CD4-positive, alpha-beta T cell treated with Interferon alpha-2 for 1 hour (primary cell): ENCODE measurements at places on chromosomes 1 and 21.

DNA sequence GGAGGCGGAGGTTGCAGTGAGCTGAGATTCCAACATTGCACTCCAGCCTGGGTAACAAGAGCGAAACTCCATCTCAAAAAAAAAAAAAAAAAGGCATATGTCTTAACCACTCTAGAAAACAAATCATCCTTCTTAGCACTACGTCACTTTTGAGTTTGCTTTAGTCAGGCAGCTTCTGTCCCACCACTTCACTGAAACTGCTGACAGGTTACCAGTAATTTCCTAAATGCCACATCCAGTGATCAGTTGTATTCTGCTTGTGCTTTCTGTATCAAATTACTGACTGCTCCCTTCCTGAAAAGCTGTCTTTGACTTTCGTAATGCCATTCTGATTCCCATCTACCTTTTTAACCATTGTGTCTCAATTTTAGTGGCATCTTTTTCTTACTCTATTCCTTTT lies 21.7 kb downstream of the RCOR3 start:
- no peak for DNase-seq

GRCh38 chr21:41816583-41817165 lies 49.8 kb upstream of the RIPK4 start:
- DNase-seq, result peak; percentile 54

- DNase-seq, result no peak
Observed at GRCh38 chr21:31801551-31802219, 69.8 kb upstream of the SCAF4 start.

- DNase-seq, result no peak
Observed at GRCh38 chr1:150053926-150054325, 13.7 kb upstream of the VPS45 start.

GRCh38 chr1:223258751-223259198 lies 105.2 kb downstream of the SUSD4 start:
- DNase-seq, result no peak

DNA sequence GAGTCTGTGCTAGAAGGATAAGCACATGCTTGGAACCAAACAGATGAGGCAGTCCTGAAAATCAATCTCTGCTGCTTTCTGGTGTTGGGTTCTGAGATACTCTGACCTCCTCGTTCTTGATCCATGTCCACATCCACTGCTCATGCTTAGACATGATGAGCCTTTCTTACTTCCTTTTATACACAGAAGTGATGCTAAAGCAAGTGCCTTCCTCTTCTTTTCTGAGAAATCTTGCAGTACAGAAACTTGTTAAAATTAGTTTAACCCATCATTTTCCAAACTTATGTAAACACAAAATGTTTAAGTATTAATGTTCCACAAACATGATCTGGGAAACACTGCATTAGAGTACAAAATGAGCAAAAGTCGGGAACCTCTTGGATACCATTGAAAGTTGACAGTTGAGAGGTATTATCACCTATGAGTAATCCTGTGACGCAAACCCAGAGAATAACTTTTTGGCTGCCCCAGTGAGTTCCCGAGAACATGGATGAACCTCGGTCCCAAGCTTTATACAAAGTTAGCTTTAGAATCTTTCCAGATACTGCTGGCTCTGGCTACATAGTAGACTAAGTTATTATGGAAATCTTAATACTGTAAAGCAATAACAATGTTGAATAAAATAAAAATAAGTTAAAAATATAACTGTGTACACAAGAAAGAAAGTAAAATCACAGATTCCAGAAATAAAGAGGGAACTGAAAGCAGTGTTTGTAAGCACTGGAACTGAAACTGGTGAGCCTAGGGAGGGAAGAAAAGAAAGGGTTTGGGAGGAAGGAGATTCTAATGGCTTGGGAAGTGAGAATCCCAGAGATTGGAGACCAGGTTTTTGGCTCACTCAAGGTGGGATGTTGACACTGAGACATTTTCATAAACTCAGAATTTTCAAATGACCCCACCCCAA lies 429.3 kb upstream of the RUNX1 start:
- no peak for DNase-seq

DNA sequence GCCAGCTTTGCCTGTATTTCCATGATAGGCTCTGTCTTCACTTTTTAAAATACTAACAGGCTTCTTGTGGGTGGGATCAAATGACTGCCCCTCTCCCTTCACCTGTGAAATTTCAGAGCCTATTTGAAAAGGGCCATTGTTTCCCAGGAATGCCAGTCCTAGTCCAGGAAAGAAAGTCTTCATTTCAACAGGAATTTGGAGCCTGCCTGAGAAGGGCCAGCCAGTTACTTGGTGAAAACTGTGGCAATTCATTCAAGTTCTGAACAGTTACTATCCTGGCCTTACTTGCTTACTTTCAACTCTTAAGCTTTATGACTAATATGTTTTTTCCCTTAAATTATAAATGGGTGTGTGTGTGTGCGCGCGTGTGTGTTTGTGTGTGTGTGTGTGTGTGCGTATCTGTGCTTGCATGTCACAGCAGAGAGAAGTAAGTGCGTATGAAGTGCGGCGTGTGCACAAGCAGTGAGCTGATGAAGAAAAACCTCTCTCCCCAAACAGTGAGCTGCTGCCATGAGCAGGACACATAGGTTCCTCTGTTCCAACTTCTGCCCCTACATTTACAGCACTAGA lies 67.5 kb upstream of the RNPC3 start:
- DNase-seq, result no peak

DNA sequence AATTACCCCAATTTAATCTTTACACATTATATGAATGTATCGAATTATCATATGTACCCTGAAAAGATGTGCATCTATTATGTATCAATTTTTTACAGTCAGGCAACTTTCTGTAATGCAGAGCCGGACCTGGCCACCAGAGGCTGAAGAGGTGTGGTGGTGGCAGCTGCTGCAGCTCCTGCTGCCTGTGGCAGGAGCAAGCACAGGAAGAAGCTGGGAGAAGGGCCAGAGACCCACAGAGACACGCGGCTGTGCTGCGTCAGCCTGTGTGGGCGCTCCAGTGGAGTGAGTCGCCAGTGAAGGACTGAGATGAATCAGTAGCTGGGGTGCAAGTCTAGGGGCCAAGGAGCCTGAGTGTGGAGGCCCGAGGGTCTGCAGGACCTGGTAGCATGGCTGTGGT lies 74.3 kb upstream of the COG2 start:
- no peak for DNase-seq

DNA sequence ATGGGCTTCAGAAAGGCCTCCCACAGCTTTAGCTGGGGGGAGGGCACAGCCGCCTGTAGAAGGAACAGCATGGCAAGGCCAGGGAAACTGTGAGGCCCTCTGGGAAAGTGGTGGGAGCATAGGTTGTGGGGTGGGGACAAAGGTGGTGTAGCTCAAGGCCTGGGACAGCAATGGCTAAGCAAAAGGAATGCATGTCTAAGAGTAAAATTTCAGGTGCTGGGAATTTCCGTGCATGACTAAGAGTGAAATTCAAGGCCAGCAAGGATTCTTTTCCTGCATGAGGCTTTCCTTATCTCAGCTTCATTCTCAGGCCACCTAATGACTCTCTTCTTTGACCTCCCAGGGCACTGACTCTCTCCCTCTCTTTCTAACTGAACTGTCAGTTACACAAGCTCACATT lies 86.5 kb upstream of the WNT4 start:
- DNase-seq, result no peak

DNA sequence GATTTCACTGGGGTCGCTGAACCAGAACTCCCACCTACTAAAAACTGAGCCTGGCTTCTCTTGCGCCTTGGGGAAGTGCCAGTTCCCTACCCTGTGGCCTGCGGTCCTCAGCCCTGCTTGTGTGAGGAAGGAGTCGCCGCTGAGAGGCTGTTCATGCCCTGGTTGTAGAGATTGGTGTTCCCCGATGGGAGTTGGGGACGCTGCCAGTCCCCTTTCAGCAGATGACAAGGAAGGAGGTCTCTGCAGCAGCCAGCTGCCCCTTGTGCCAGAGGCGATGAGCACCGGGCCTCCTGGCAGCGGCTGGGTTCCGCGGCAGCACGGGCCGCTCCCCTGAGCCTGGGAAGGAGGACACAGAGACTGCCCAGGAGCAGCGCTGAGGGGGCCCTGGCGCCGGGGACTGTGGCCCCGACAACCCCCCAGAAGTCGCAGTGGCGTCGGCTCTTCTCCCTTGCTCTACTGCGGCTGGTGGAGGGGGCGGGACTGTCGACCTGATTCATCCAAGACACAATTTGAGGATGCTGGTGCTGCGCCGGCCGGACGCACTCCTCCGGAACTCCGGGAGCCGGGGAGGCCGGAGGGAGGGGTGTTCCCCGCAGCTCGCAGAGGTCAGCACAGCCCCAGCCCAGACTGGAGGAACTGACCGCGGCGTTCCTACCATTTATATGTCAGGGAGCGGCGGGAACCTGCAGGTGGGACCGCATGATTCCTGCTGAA lies 12.0 kb upstream of the ADORA3 start:
- no peak for DNase-seq
